ENCODE measurements at places on chromosomes 3 and 15. TPM values are rescaled to one million over a fixed set of nuclear protein-coding genes. Genes with fewer than 3 reads are reported as not detected.

The TMEM158 gene
- total RNA-seq, result 3.2 TPM

The CPNE4 gene
- total RNA-seq, result 12.9 TPM

The AGBL1 gene
- total RNA-seq, result 1.1 TPM

GRCh38 chr15:49247556-49248110 is 77.6 kb downstream of the GALK2 start:
- no peak overlapping the region for H3K4me3 ChIP-seq
- H3K27ac ChIP-seq, result no peak overlapping the region
- H3K4me1 ChIP-seq, result no peaks in the 10 kb centered on the region
- DNase-seq, result no peak
- no peaks in the 10 kb centered on the region for H3K27me3 ChIP-seq

DNA sequence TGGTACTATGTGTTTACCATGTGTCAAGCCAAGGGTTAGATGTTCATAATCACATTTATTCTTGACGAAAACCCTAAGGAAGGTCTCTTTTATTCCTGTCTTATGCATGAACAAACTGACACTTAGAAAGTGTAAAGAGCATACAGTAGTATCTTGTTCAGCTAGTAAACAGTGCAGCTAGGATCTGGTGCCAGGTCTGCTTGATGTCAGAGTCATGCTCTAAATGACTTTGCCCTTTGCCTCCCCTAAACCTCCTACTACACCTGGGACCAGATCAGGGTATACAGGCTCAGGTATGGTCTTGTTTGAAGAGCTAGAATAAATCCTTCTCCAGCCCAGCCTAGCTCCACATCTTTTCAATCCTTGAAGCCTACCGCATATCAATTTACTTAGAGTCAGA is 232.4 kb downstream of the ADAMTSL3 start:
- H3K4me1 ChIP-seq, result no peaks in the 10 kb centered on the region
- no peaks in the 10 kb centered on the region for H3K36me3 ChIP-seq
- no peak overlapping the region for H3K4me3 ChIP-seq
- DNase-seq, result no peak
- no peaks in the 10 kb centered on the region for H3K27me3 ChIP-seq
- H3K27ac ChIP-seq, result no peak overlapping the region

The DBR1 gene
- 16.6 TPM for total RNA-seq

The CTXN2 gene
- 0.77 TPM for total RNA-seq

DNA sequence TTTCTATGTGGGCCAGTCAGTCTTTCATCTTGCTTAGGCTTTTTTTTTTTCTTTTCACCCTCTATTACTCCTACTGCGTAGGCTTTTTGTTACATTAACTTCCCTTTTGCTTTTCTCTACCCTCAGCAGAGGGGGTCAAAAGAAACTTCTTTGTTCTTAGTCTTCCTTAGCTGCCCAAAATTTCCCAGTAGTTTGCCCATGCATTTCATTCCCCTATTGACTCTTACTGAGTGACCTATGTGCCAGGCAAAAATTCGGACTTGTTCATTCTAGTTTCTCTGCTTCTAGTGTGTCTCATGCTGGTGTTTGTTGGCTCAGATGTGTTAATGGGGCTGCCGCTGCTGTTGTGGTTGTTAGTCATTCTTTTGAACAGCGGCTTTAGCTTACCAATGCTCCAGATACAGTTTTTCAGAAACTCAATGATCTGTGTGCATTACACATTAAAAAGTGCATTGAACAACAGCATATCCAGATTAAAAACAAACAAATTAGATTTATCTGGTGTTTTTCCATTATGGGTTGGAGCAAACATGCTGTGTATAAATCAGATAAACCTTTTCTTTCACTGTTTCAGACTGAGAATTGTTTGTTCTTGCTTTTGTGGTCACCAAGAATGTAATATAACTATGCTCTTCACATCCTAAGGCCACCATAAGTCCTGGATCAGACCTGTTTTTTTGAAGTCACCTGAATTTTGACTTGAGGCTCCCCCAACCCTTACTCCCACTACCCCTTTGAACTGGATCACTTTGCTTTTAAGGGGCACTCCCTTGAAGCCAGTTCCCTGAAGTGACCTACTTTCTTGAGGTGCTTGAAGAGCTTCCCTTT is 43.1 kb downstream of the PDE8A start:
- no peak overlapping the region for H3K4me3 ChIP-seq
- no peaks in the 10 kb centered on the region for H3K27me3 ChIP-seq
- no peak for DNase-seq
- no peaks in the 10 kb centered on the region for H3K36me3 ChIP-seq

DNA sequence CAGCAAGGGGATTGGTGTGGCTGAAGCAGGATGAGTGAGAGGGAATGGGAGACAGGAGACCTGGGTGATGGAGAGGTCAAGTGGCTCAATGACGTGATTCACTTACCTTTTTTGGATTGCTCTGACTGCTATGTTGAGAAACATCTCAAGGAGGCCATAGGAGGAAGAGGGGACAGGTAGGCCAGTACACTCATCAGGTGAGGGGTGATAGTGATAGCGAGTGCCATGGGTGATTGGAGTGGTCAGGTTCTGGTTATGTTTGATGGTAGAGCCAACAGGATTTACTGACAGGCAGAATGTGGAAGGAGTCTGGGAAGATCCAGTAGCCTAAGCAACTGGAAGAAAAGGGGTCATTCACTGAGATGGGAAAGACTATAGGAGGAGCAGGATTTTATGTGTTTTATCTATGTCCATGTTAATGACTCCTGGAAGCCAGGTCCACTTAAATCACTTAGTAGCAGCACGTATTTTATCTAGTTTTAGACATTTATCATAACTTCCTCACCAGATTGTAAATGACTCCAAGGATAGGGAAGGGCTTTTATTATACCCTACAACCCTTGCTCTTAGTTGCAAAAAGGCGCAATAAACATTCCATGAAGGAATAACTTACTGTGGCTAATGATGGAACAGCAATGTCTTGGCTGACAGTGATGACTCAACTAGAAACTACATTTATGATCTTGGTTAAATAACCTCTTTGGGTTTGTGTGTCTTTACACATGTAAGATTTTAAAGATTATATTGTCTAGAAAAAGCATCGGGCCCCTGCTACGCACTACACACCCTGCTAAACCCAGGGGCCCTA is 119.8 kb upstream of the RNF7 start:
- no peak for DNase-seq
- no peak overlapping the region for H3K27ac ChIP-seq
- H3K4me3 ChIP-seq, result no peak overlapping the region
- H3K27me3 ChIP-seq, result no peaks in the 10 kb centered on the region
- no peaks in the 10 kb centered on the region for H3K4me1 ChIP-seq

- H3K4me1 ChIP-seq, result no peaks in the 10 kb centered on the region
- no peak overlapping the region for H3K27ac ChIP-seq
- no peaks in the 10 kb centered on the region for H3K27me3 ChIP-seq
- H3K36me3 ChIP-seq, result no peaks in the 10 kb centered on the region
Observed at GRCh38 chr3:116643001-116643400, 66.6 kb upstream of the TUSC7 start.

DNA sequence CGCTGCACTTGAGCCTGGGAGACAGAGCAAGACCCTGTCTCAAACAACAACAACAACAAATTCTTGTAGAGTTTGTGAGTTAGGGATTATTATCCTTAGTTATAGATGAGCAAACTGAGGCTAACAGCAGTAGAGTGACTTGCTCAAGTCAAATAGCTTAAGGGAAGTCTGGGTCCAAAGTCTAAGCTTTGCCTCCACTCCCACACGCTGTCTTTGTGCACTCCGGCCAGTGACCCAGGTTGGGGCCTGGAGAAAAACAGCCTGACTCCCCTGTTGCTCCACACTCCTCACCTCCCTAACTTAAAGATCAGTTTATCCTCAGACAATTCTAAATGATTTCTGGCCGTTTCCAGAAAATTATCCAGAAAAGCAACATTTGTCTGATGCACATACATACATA is 9.2 kb upstream of the SIN3A start:
- peaks cover 6% of the 10 kb centered on the region for H3K4me1 ChIP-seq
- no peak overlapping the region for H3K27ac ChIP-seq
- H3K4me3 ChIP-seq, result no peak overlapping the region
- DNase-seq, result no peak
- no peaks in the 10 kb centered on the region for H3K36me3 ChIP-seq

- H3K27me3 ChIP-seq, result no peaks in the 10 kb centered on the region
- no peaks in the 10 kb centered on the region for H3K4me1 ChIP-seq
- DNase-seq, result no peak
- H3K27ac ChIP-seq, result no peak overlapping the region
- no peak overlapping the region for H3K4me3 ChIP-seq
- H3K36me3 ChIP-seq, result no peaks in the 10 kb centered on the region
Observed at GRCh38 chr3:63048367-63049326, 173.4 kb upstream of the CADPS start.

- no peaks in the 10 kb centered on the region for H3K36me3 ChIP-seq
- H3K4me3 ChIP-seq, result no peak overlapping the region
- H3K4me1 ChIP-seq, result no peaks in the 10 kb centered on the region
- no peak overlapping the region for H3K27ac ChIP-seq
Observed at GRCh38 chr15:95448531-95449229, 881.8 kb upstream of the NR2F2 start.

The ABI3BP gene
- 49.5 TPM for total RNA-seq

DNA sequence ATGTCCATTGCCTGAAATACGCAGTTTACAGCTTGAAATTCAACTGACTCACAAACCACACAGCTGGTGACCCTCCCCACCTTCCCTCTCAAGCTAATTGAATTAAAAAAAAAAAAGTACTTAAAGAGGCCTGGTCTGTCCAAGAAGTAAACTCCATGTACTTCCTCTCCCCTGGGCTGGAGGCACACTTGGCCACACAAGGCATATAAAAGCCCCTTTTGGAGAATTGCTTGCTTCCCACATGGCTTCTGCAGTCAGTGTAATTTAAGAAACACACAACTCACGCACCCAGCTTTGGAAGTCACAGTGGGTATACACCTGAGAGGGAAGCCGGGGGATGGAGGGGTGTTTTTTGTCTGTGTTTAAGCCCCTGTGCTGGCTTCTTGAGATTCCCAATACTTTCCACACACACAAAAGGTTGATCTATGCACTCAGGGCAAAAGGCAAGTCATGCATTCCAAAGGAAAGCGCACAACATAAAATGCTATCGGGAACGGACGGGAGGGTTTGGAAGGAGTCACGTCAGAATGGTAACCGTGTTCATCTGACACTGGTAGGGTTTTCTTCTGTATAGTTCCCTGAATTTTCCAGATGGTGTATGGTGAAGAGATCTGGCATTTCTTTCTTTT is 106.6 kb upstream of the ALDH1A3 start:
- H3K27ac ChIP-seq, result no peak overlapping the region
- no peaks in the 10 kb centered on the region for H3K27me3 ChIP-seq
- no peaks in the 10 kb centered on the region for H3K36me3 ChIP-seq
- DNase-seq, result no peak

DNA sequence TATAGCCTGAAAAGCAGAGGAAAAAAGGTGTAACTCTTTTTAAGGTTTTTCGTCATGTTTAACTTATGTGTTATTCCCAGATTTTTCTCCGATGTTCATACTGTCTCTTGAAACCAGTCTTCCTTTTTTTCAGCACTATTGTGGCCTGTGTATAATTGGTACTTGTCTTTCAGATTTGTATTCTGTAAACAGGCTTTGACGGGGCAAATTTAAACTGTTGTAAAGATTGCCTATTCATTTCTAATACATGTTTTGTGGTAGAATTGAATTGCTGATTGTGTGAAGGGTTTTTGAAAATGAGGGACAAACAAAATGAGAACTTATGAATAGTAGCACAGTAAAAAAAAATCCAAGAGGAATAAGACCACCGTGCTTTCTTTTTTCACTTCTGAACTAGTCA is 33.6 kb downstream of the AKAP13 start:
- H3K4me3 ChIP-seq, result no peak overlapping the region
- peaks cover 3% of the 10 kb centered on the region for H3K4me1 ChIP-seq
- H3K36me3 ChIP-seq, result no peaks in the 10 kb centered on the region
- no peak for DNase-seq
- no peak overlapping the region for H3K27ac ChIP-seq
- no peaks in the 10 kb centered on the region for H3K27me3 ChIP-seq

DNA sequence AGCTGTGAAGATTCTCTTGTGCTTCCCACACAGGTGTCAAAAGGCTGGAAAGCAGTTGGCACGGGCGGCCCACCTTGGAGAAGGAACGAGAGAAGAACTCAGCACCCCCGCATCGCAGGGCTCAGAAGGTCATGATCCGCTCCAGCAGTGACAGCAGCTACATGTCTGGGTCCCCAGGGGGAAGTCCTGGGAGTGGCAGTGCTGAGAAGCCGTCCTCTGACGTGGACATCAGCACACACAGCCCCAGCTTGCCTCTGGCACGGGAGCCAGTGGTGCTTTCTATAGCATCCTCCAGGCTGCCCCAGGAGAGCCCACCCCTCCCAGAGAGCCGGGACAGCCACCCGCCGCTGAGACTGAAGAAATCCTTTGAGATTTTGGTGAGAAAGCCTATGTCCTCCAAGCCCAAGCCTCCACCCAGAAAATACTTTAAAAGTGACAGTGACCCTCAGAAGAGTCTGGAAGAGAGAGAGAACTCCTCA is 31.4 kb downstream of the STARD5 start:
- no peaks in the 10 kb centered on the region for H3K27me3 ChIP-seq
- DNase-seq, result no peak
- no peaks in the 10 kb centered on the region for H3K36me3 ChIP-seq
- H3K4me1 ChIP-seq, result peaks cover 6% of the 10 kb centered on the region
- no peak overlapping the region for H3K4me3 ChIP-seq
- no peak overlapping the region for H3K27ac ChIP-seq

GRCh38 chr3:72976281-72976741 is 20.3 kb upstream of the PPP4R2 start:
- no peak overlapping the region for H3K27ac ChIP-seq
- no peaks in the 10 kb centered on the region for H3K36me3 ChIP-seq
- DNase-seq, result no peak
- no peak overlapping the region for H3K4me3 ChIP-seq
- H3K4me1 ChIP-seq, result no peaks in the 10 kb centered on the region
- H3K27me3 ChIP-seq, result no peaks in the 10 kb centered on the region

- no peaks in the 10 kb centered on the region for H3K4me1 ChIP-seq
- no peaks in the 10 kb centered on the region for H3K27me3 ChIP-seq
- H3K4me3 ChIP-seq, result no peak overlapping the region
- no peaks in the 10 kb centered on the region for H3K36me3 ChIP-seq
- no peak for DNase-seq
Observed at GRCh38 chr3:177124882-177125281, 72.4 kb downstream of the TBL1XR1 start.

The QTRT2 gene
- total RNA-seq, result 23.9 TPM

DNA sequence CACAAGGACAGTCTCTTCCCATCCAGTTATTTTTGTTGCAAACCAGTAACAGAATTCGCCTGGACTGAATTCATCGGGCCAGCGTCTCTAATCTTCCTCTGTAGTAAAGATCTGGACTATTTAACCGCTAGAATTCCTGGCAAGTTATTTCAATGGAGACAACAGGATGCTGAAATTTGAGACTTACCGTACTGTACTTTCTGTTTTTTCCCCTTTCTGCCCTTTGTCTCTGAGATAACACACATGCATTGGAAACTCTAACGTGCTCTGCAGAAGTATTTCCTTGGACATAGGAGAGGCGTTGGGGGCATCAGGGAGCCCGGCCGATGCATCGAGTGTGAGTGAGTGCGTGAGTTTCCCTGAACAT is 61.5 kb downstream of the ASB7 start:
- H3K27ac ChIP-seq, result peak overlapping the region; percentile 3

DNA sequence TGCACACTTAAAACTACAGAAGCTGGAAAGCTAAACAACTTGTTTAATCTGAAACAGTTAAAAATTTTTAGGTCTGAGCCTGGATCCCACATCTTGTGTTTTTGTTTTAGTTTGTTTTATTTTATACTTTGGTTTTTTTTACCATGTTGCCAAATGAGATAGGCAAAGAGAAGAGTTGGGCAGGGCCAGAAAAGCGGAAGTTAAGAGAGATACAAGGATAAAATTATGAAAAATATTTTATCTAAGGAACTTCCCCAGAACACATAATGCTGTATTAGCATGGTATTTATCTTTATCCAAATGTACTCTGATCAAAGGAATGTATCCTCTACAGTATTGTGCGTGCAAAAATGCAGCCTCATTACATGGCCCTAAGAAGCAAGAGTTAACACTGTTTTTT is 50.7 kb downstream of the PROS1 start:
- no peak overlapping the region for H3K4me3 ChIP-seq
- H3K27ac ChIP-seq, result no peak overlapping the region
- DNase-seq, result no peak
- no peaks in the 10 kb centered on the region for H3K4me1 ChIP-seq
- no peaks in the 10 kb centered on the region for H3K27me3 ChIP-seq

The SPSB4 gene
- 5.3 TPM for total RNA-seq
